Stimulated activated CD4-positive, alpha-beta T cell treated with anti-CD3 and anti-CD28 coated beads, Interleukin-4, amount 100 ng/mL, for 4 hours (primary cell): ENCODE measurements at places on chromosomes 3 and 15.

DNA sequence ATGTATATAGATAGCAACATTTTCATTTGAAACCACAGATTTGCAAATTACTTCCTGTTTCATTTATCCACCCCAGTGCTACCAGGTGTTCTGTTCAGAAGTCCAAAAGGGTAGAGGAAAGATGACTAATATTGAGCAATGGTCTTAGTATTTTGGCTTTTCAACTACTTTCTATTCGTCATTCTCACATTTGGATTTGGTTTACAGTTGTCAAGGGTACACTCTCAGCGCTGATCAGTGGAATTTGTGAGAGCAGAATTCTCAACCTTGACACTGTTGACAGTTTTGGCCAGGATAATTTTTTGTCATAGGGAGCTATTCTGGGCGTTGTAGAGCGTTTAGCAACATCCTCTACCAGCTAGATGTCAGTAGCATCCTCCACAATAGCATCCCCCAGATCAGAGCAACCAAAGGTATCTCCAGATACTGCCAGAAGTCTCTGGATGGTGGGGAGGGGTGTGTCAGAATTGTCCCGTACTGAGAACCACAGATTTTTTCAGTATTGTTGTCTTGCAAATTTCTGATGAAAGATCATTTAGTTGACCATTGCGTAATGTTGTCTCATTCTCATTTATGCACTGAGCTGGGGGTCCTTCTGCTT is 4.2 kb downstream of the HMCES start:
- DNase-seq, result no peak

DNA sequence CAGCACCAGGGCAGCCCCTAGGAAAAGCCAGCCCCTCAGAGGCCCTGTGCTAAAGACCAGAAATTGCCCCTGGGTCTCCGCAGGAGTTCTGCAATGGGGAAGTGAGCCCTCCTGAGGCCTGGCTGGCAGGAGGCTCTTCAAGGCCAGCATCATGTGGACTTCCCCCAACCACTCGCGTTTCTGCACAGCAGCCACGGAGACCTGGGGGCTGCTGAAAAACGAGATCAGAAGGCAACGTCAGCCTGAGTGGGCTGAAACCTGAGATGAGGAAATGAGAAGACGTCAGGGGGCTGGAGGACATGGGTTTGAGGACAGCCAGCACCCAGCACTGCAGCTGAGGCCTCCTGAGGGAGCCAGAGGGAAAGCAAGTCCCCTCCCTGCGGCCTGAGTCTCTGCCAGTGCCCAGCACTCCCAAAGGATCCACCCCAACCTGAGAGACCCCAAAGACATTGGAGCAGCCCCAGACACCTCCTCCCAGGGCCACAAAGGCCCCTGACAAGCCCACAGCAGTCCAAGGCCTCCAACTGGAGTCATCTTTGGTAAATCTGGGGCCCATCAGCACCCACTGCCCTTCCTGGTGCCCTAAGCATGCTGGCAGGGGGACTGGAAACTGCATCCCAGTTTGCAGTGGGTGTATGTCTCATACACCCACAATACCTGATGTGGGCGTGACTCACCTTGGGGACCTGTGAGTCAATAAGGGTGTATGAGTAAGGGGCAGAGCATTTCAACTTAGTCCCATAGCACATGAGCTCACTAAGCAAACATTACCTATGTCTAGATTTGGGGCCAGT is 29.2 kb upstream of the CYP11A1 start:
- DNase-seq, result peak; percentile 51

DNA sequence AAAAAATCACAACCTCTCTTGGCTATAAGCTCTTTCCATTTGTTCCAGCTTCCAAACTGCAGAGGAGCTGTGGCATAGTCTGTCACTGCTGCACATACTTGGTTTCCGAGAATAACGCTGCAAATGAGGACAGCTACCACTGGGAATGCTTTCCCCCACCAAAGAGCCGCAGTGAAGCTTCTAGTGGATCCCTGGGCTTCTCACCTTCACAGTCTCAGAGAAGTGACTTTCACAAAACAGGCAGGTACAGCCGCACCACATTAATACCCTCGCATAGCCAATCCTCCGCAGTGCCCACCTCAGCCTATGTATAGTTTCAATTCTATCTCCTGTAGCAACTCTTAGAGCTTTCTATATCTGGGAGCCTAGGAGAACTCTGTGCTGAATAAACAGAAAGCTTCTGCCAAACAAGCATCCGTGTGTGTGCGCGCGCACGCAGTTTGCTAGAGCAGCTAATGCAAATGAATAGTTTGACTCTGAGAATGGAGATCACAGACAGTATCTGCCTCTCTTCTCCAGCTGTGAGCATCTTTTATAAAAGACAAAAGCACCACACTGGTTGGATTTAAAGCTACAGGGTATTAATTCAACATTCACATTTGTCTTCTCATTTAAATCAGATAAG is 81.9 kb upstream of the PLXND1 start:
- DNase-seq, result no peak

DNA sequence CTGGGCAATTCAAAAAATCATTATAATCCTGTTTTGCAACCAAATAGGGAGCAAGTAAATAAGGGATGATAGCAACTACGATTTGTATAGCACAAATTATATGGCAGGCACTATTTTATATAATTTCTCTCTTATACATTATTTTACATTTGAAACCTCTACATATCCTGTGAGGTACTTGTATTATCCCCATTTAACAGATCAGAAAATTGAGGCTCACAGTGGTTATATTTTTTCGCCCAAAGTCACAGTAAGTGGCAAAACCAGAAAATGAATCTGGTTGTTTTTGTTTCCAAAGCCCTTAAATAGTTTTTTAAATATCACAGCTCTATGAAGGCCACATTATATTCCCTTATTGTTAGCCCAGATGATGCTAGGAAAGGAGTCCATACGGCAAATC is 74.3 kb downstream of the MLH1 start:
- DNase-seq, result no peak

DNA sequence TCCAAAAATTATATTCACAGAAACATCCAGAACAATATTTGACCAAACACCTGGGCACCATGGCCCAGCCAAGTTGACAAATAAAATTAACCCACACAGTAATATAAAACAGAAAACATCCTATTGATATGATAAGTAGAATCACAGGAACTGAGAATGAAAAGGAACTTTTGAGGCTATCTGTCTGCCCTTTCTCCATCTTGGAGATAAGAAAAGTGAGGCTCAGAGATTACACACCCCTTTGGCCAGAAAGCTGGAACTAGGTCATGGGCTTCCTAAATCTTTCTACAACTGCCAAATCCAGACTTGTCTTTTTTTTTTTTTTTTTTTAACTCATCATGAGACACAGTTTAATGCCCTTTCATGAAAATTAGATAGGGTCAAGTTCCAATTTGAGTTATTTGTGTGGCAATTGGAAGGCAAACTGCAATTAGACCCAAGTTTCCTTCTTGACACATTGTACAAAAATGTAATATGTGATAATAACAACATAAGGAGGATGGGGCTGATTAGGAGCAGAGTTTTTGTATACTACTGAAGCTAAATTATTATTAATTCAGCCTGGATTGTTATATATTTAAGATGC is 137.2 kb downstream of the RPL22L1 start:
- no peak for DNase-seq

DNA sequence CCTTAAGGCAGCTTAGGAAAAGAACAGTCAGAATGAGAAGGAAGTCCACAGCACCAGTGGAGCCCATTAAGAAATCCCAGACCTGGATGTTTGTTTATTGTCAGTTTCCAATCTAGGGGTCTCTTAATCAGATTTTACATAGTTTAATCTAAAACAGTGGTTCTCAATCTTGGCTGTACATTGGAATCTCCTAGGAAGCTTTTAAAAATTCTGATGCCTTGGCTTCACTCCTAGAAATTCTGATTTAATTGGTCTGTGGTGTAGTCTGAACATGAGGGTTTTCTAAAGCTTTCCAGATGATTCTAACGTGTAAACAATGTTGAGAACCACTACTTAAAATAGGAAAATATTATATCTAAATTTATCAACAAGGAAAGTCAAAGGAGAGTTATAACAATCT is 56.6 kb upstream of the SPRED1 start:
- no peak for DNase-seq

GRCh38 chr3:72041076-72041475 is 256.1 kb upstream of the PROK2 start:
- DNase-seq, result no peak

GRCh38 chr3:178201714-178202113 is 334.5 kb upstream of the KCNMB2 start:
- no peak for DNase-seq

- peak; percentile 27 for DNase-seq
Observed at GRCh38 chr15:86743283-86743903, 663.7 kb downstream of the AGBL1 start.

DNA sequence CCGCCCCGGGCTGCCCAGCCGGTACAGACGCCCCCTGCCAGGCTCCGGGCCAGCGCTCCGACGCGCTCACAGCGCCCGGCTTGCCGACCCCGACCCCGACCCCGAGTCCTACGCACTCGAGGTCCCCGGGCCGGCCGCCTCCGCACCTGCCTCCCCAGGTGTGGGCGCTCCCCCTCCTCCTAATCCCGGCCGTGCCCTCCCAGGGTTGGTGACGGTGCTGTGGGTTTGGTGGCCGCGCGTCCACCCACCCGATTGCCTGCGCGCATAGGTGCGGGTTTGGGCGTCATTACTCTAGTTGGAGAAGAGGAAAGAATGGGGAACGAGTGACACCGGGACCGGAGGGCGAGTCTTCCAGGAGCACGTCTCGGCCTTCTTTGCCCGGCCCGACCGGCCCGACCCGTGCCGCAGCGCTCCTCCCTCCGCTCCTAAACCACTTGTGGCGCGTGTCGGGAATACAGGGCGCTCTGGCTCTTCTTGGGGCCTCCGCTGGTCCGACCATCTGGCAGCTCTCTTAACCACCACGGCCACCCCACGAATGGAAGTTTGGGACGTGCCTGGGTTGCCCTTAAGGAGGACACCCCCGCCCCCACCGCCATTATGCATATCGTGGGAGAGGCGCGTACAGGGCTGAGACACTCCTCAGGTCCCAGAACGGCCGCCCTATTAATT is 810 bp upstream of the THRB start:
- DNase-seq, result no peak

DNA sequence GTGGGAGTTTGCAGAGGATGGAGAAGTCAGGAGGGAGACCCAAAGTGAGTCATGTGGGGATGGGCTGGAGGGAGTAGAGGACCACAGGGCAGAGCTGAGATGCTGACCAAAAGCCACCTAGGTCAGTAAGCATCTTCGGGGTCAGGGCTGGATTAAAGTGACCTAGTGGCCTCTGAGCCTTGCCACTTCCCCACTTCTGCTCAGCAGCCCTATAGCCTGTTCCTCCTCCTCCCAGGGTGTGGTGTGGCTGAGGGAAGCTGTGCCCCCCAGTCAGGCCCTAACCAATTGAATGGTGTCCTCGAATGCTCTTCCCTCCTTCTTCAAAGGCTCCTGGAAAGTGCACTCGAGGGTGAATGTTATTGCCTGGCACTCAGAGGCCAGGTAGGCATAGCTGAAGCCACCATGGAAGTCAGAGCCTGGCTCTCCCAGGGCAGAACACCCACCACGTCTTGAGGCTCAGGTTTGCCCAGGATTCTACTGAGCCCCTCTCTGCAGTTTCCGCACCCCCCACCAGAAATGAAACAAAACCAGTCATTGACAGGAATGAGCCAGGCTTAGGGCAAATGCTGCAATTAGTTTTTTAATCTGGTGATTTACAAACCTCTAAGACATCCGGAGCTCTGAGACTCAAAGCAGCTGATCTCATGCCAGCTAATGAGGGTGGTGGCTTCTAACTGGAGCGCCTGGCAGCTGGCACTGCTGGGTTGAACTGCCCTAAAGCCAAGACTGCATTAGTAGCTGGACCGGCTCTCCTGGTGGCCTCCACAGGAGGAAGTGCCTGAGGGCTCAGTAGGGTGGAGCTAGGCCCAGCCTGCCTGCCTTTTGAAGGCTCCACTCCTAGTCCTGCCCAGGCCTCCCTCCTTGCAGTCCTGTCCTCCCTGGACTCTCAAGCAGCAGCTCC is 26.0 kb upstream of the VIPR1 start:
- DNase-seq, result no peak

DNA sequence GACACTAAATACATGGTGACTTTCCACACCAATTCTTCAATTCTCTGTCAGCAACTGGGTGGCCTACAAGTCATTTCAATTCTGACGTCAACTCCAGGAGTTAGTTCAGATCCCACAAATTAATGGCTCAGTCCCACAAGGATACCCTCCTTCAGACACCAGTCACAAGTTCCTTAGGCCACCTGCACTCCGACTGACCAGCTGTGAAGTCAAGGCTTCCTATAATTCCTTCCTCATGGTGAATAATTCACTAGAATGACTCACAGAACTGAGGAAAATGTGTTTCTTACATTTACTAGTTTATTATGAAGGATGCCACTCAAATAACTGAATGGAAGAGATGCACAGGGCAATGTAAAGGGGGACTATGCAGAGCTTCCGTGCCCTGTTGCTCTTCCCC is 6.3 kb upstream of the PIAS1 start:
- no peak for DNase-seq

DNA sequence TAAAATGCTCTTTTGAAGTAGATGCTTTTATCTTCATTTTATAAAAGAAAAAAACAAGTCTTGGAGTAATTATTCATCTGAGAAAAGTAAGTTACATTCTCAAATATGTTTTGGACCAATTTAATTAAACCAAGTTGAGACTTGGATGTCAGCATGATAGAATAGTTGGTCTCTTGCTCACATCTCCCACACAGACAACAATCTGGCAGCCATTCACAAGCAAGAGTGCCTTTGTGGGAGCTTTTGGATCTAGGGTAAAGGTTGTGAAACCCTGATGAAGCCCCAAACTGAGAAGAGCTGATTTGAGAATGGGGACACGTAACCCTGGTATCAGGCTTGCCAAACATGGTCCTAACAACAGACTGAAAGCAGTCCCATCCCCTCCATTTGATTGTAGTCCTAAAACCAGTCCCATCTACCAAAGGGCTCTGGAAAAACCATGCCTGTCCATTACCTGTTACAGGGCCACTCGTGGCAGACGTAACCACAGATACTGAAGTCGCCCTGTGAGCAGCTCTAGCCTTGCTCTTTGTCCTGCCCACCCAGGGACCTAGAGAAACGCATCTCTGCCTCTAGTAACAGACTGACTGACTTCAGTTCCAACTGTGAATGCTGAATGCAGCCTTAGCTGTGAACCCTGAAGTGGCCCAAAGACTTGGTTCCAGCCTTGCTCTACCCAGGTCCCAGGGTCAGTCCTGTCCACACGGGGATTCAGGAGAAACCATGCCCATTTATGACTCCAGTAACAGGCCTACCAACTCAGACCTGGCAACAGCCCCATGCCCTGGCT is 145.5 kb upstream of the SYNPR start:
- no peak for DNase-seq

GRCh38 chr15:29904757-29905417 is 82.6 kb upstream of the TJP1 start:
- no peak for DNase-seq
